ENCODE measurements at places on chromosomes 12 and 14.

DNA sequence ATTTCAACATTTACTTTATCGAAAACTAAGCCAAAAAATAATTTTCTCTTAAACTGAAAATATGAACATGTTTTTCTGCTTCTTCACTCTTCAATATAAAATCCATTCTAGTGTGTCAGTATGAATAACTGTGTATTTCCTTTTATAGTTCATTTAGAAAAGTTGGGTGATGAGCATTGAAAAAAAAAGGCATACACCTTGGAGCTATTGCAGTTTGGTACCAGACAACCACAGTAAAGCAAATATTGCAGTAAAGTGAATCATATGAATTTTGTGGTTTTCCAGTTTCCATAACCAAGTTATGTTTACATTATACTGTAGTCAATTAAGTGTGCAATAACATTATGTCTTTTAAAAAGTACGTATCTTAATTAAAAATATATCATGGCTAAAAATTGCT, 195.0 kb upstream of the FOXG1 start:
- no peak for DNase-seq

- DNase-seq = peak; percentile 44
Observed at GRCh38 chr12:120466560-120467315, 2.8 kb downstream of the SRSF9 start.

DNA sequence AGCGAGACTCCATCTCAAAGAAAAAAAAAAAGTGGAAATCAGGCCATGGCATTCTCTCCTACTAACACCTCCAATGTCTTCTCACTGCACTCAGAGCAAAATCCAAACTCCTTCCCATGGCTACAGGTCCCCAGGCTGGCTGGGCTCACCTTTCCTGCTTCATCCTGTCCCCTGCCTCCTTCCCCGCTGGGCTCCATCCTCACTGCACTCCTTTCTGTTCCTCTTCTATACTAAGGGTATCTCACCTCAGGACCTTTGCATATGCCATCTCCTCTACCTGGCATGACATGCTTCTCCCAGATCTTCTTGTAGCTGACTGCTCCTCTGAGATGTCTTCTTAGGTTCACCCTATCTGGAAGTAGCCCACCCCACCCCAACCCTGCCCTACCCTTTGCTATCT, 111.1 kb downstream of the DPF3 start:
- DNase-seq = no peak

DNA sequence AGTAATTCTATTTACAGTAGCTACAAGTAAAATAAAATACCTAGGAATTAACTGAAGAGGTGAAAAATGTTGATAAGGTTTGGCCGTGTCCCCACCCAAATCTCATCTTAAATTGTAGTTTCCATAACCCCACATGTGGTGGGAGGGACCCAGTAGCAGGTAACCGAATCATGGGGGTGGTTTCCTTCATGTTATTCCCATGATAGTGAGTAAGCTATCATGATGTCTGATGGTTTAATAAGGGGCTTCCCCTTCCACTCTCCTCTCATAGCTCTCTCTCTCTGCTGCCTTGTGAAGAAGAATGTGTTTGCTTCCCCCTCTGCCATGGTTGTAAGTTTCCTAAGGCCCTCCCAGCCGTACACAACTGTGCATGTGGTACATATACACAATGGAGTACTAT, 1170.7 kb downstream of the BCL11B start:
- no peak for DNase-seq

- no peak for DNase-seq
Observed at GRCh38 chr14:68576031-68576430, 216.8 kb downstream of the ZFP36L1 start.

DNA sequence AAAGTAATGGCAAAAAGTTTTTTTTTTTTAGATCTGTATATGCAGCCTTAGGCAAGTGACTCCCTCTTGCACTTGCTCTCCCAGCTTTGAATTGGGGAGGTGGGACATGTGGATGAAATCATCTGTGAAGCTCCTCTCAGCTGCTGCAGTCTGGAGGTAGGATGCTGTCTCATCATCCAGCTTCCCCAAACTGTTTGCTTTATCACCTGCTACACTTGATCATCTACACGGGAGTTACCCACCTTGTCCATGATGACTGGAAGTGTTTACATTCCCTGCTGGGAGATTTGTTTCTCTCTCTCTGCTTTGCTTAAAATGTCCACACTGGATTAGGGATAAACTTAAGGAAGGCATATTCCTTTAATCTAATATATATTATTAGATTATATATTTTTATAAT, 8.5 kb upstream of the FGF23 start:
- no peak for DNase-seq
